ENCODE measurements at places on chromosomes 5 and 9.
A peak's percentile ranks its signal among the peaks of the same experiment; 100 is the strongest.

DNA sequence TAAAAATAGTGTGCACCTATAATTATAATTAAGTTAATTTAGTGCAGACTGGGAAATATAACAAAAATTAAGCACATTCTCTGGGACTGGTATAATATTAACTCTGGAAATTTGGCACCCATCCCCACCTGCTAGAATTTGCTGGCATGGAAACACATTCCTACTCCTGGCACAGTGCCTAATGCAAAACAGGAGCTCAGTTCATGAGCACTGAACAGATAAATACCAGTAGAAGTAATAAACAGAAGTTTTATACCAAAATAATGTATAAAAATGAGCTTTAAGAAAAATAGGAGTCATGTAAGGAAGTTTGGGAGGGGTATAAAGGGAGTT, 23.7 kb upstream of the NPR3 start:
- peak; percentile 76 for DNase-seq

- no peak for DNase-seq
These were observed 71.3 kb upstream of the OTULINL start for GRCh38 chr5:14510156-14510734.

DNA sequence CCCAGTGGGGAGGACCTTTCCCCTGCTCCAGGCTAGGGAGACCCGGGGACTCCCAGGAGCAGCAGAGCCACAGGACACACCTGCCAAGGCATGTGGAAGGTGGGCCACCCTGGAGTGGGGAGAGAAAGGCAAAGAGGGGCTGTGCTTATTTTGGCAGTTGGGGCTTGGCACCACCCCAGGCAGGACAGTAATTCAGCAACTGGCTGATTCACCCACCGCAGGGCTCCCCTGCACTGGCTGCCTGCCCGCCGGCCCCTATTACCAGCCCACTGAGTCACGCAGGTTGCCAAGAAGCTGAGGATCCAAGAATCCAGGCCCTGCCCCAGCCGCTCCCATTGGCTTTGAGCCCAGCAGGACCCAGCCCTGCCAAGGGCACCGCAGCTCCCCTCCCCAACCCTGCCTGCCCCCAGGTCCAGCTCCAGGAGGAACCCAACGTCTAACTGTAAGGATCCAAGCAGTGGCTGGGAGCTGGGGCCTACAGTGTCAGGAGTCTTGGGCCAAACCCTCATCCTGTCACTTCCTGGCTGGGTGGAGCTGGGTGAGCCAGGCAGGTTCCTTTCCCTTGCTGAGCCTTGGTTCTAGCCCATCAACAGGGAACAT, 14.2 kb upstream of the RALGDS start:
- peak; percentile 88 for DNase-seq

GRCh38 chr9:2642068-2642467, 20.5 kb downstream of the VLDLR start:
- DNase-seq: no peak

DNA sequence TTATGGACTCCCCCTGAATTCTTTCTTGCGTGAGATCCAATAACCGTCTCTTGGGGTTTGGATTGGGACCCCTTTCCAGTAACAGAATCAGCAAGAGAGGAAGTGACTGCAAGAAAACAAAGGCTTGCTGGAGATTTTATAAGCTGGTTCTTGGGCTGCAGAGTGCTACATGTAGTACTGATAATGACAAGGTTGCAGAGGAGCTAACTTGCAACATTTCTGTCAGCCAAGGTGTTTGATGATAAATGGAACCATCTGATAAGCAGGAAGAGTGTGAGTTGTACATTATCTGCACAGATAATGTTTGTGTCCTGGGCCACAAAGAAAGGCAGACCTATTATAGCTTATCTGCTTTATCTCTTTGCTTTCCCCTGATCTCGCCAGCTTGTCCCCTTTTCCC, 37.1 kb downstream of the DNAJB5 start:
- DNase-seq: no peak

All from AG10803 (cell line).